Left ventricle myocardium superior (tissue), 1 donor: ENCODE measurements at places on chromosomes 13 and 19.
A peak's percentile ranks its signal among the peaks of the same experiment; 100 is the strongest.

DNA sequence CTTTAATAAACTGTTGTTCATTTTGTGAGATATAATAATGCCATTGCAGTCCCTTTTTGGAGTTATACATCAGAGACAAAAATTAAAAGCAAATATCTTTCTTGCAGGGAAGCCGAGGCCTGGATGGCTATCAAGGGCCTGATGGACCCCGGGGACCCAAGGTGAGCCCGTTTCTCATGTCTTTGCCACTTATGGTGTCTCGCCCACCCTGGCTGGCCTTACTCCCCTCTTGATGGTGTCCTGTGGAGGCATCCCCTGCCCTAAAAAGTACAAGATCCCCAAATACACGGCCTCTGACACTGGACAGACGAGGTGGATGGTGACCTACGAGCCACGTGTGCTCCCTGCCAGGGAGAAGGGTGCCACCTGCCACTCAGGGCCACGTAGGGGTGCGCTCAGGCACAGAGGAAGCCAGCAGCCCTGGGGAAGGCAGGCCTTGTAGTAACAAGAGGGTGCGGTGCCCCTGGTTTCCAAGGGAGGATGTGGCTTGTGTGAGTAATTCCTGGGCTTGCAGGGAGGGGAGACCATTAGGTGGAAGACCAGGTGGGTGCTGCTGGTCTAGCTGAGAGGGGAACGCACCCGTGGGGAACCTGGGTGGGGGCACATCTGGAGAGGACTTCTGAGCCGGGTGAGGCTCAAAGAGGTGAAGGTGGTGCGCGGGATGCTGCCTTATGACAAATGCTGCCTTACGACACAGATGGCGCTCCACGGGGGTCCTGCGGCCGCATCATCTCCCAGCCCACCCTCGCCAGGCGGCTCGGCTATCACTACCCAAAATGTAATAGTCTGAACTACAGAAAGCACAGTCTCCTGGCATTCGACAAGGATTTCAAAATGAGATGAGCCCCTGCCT is 115.6 kb downstream of the RAB20 start:
- DNase-seq, result no peak

- no peak for DNase-seq
Measured at GRCh38 chr13:108657519-108657918, 28.1 kb downstream of the MYO16 start.

GRCh38 chr13:59837101-59837500 is 326.6 kb downstream of the DIAPH3 start:
- no peak for DNase-seq

- no peak for DNase-seq
Measured at GRCh38 chr19:13615890-13616289, 109.6 kb upstream of the CACNA1A start.

DNA sequence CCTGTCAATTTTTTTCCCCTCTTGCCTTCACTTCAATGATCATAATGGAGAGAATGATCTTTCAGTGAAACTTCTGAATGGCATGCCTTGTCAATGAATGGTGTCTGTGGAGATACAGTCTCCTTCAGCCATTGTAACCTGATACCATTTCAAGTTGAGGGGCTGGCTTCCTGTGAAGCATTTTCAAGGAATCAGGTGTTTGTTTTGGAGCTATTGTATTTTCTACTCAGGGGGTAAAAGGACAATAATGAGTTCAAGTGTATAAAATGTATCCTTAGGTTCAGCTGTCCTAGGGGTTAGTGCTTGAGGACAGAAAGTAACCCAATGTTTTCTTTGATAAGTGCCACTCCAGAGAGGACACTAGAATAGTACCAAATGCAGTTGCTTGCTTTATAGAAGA is 23.8 kb upstream of the CBY2 start:
- DNase-seq, result no peak

DNA sequence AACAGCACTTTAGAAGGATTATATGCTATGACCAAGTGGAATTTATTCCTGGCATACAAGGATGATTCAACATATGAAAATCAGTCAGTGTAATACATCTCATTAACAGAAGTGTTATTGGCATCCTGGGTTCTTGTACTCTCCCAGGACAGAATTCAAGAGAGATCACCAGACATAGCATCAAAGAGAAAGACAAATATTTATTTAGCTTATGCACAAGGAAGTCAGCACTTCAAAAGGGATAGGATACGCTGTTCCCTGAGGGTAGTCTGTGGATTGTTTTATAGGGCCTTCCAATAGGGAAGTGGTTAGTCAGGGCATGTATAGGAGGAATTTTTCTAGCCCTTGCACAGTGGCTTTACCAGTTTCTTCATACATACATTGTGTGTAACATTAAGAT is 1238.0 kb downstream of the PCDH17 start:
- DNase-seq, result no peak

- DNase-seq, result no peak
Measured at GRCh38 chr19:33950091-33950750, 153.6 kb downstream of the KCTD15 start.

DNA sequence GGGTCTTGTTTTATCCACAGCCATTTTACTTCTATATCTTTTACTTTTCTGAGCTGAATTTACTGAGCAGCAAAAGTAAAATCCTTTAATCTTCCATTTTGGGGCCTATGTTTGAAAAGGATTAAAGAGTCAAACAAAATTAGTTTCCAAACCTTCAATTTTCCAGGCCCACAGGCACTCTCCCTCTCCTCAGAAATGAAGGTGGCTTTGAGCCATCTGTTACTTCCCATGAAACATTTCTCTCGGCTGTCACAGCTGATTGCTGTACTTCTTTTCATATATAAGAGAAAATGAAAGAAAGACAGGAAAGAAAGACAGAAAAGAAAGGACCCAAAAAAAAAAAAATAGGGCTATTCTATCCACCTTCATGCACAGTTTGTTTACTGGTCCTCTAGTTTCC is 194.9 kb downstream of the LACC1 start:
- no peak for DNase-seq

DNA sequence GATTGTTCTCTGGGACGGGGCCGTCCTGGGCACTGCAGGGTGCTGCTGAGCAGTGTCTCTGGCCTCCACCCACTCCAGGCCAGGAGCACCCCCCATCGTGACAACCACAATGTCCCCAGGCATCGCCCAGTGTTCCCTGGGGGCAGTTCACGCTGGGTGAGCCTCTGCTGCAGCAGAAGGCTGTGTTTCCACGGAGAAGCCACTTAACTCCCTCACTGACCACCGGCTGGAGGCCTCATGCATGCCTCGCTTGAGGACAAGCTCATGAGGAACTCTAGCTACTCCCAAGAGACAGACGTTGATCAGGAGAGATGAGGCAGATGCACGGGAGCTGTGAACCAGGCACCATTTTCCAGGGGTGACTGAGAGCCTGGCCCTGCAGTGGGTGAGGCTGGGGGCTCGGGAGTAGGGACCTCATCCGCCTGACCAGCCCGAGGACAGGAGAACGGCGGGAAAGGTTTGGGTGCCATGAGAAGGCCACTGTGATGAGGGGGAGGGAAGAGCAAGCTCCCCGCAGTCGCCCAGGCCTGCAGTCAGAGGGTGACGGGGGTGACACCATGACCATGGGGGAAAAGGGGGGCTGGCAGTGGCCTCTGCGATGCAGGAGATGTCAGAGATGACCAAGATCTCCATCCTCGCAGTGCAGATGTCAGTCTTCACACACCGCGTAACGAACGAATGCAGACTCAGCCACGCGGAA is 5.1 kb downstream of the SLC39A3 start:
- DNase-seq, result peak; percentile 18

- DNase-seq, result no peak
Measured at GRCh38 chr13:76385586-76385985, 500.6 kb downstream of the KCTD12 start.

DNA sequence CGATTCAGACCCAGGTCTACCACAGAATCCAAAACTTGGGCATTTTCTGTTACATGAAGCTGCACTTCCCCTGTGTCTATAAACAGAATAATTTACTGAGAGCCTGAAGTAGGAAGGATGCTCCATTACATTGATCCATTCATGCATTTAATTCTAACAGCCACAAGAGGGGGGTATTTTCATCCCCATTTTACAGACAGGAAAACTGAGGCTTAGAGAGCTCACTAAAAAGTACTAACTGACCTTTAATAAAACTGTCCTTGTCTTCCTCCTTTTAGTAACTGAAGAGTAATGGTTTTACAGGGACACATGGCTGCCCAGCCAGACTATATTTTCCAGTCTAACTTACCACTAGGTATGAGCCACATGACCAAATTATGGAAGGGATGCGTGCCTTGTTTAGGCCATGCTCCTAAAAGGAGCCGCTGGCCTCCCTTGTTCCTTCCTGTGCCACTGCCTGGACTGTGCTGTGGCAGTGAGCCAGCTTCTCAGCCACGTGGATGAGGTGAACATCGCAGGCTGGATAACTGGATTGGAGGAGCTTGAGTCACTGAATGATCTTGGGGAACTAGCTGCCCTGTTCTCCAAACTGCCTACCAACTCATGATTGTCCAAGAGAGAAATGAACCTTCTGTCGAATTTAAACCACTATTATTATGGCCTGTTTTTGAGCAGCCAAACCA is 108.3 kb downstream of the DOCK9 start:
- peak; percentile 54 for DNase-seq

- DNase-seq, result peak; percentile 66
Measured at GRCh38 chr19:42421591-42422031, 5.6 kb downstream of the LIPE start.

DNA sequence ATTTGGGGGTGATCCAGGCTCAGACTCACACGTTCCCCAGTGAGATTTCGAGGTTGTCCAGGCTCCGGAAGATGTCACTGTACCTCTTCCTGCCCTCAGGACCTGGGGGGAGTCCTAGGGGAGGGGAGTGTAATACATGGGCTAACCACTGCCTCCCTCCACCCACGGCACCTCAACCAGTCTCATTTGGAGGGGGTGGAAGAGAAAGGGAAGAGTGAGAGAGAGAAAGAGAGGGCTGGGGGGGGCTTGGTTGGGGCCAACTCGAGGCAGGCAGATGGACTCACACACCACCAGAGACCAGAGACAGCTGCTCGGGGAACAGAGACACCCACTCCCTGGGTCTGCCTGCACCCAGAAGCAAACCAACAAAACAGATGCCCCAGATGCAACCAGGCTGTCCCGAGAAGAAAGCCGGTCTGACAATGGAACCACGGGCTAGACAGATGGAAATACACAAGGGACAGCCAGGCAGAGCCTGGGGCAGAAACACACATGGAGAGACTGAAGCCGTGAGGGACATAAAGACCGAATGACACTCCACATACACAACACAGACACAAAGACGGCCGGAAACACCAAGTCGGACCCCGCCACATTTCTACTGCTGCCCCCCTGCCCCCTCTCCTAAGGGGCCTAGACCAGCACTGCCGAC is 825 bp downstream of the GMIP start:
- DNase-seq, result no peak

- no peak for DNase-seq
Measured at GRCh38 chr13:59099182-59099974, 1064.3 kb downstream of the DIAPH3 start.
